ENCODE measurements at places on chromosomes 3 and 15.

- DNase-seq = peak; percentile 59
Measured at GRCh38 chr3:58532794-58533220, 4.2 kb downstream of the ACOX2 start.

DNA sequence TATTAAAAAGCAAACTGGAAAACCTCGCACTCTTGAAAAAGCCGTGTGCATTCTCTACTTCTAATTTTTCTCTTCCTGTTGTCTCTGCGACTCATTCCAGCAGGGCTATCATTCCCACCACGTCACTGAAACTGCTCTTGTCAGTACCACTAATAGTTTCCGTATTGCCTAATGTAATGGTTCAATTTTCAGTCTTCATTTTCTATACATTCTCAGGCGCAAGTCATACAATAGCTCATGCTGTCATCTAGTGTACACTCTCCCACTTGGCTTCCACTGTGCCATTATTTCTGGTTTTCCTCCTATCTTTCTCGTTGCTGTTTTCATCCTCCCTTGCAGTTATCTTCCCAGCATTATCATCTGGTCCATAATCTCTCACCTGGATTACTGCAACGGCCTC, 160.2 kb downstream of the SPATA16 start:
- DNase-seq = no peak

DNA sequence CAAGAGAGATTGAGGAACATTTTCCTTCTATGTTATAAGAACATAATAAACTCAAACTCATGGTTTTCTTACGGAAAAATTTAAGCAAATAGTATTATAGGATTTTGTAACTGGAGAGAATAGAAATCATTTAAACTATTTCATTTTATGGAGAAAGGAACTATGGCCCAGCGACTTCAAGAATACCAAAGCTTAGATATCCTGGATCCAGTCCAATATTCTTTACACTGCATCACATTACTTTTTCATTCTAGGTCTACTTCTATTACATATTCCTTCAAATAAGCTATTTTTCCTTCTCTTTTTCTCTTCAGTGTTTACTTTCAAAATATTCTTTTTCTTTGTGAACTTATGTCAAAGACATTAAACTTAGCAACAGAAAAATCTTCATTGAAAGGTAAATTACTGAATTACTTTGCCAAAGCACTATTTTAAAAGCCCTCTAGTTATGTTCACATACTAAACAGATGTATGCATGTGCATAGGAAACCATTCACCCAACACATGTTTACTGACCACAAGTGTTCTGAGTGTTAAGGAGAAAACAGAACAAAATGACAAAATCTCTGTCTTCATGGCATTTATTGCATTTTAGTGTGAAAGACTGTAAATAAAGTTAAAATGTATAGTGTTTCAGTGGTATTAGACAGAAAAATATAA, 20.4 kb downstream of the KPNA4 start:
- peak; percentile 35 for DNase-seq

DNA sequence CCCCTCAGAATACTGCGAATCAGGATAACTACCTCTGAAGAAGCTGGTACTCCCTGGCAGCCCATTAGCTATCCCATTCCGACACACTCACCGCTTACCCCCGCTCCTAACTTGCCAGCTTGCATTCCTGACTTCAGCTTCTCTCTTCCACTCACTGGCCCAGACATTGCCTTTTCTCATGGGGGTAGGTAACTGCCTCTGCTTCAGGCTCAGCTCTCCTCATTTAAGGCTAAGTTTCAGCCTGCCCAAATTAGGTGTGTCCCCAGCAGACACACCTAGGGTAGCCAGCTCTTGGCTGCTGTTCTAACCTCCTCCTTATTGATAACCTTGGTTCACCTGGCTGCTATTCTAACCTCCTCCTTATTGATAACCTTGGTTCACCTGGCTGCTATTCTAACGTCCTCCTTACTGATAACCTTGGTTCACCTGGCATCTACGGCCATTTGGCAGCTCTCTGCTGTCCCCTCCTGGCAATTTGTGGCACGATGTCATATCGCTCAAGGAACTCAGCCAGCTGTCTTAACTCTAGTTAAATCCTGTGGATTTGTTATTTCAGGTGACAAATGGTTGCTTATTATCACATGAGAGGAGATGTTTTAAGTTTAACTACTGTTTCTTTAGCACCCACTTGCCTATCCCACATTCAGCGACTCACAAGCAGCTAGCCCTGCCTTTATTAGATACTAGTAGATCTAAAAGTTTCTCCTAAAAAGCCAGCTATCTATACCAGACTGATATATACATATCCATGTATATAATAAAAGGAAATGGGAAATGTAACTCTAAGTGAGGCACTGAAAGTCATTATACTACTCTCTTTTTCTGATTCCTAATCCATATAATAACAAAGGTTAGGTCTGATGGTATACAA, 106.5 kb upstream of the ACP3 start:
- DNase-seq = peak; percentile 18

DNA sequence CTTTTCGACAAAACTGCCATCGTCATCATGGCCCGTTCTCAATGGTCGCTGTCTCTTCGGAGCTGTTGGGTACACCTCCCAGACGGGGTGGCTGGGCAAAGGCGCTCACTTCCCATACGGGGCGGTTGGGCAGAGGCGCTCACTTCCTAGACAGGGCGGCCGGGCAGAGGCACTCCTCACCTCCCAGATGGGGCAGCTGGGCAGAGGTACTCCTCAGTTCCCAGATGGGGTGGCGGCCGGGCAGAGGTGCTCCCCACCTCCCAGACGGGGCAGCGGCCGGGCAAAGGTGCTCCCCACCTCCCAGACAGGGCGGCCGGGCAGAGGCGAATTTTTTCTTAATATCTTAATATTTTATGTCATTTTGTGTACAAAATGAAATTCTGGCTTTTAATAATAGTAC, 44.5 kb downstream of the PARP14 start:
- no peak for DNase-seq

- DNase-seq = no peak
Measured at GRCh38 chr3:159934216-159934615, 54.4 kb upstream of the IL12A start.

DNA sequence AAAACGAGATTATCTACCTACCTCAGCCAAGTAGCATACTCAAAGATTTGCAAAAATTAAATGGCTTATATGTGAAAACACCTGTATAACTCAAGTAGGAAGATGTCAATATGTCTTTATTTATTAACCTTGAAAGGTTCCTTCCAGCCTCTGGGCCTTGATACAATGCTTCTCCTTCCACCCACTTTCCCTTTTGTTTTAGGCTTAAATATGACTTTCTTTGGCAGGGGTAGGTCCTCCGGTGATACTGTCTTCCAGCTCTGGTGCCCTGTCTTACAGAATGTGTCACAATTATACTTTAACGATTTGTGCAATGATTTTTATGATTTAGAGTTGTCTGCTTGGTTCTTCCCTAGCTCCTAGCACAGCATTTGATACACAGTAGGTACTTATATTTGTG, 4.1 kb downstream of the LINS1 start:
- DNase-seq = no peak

- no peak for DNase-seq
Measured at GRCh38 chr15:44145495-44145894, 49.6 kb downstream of the FRMD5 start.

DNA sequence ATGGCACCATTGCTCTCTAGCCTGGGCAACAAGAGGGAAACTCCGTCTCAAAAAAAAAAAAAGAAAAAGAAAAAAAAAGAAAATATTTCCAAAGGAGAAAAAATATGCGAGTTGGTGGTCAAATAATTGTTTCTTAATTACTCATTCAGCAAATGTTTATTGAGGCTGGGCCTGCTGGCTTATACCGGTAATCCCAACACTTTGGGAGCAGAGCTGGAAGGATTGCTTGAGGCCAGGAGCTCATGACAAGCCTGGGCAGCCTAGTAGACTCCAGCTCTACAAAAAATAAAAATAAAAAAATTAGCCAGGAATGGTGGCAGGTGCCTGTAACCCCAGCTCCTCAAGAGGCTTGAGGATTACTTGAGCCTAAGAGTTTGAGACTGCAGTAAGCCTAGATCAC, 4.1 kb downstream of the KNL1 start:
- DNase-seq = peak; percentile 59
